HFFc6 (cell line): ENCODE measurements at places on chromosomes 11 and 22.

GRCh38 chr11:9739123-9739900 is 75.4 kb downstream of the SWAP70 start:
- no peak for DNase-seq

GRCh38 chr11:118056806-118057205 is 20.1 kb upstream of the TMPRSS4 start:
- DNase-seq: no peak

- no peak for DNase-seq
These were observed 2.1 kb downstream of the VPREB1 start for GRCh38 chr22:22246706-22247105.

GRCh38 chr11:66922551-66922950 is 35.6 kb downstream of the PC start:
- DNase-seq: no peak

DNA sequence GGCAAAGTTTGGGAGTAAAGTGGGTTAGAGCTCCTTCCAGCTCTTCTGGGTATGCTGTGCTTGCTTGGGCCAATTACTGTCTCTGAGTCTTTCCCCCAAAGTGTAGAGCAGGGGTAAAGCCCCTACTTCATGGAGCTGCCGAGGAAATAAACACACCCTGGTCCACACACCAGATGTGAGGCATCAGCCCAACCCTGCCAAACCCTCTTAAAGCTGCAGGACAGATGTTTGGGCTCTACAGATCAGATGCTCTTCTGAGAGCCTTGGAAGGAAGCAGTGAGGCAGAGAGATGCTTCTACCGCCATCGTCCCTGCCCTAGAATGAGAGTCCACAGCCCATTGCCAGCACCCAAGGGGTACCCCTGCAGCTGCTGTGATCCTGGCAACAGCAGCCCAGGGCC is 64.7 kb downstream of the ELFN2 start:
- no peak for DNase-seq

GRCh38 chr11:6606471-6607189 is 3.1 kb downstream of the ILK start:
- DNase-seq: peak; percentile 87

- DNase-seq: no peak
These were observed 59.7 kb upstream of the CHST1 start for GRCh38 chr11:45725121-45725520.

DNA sequence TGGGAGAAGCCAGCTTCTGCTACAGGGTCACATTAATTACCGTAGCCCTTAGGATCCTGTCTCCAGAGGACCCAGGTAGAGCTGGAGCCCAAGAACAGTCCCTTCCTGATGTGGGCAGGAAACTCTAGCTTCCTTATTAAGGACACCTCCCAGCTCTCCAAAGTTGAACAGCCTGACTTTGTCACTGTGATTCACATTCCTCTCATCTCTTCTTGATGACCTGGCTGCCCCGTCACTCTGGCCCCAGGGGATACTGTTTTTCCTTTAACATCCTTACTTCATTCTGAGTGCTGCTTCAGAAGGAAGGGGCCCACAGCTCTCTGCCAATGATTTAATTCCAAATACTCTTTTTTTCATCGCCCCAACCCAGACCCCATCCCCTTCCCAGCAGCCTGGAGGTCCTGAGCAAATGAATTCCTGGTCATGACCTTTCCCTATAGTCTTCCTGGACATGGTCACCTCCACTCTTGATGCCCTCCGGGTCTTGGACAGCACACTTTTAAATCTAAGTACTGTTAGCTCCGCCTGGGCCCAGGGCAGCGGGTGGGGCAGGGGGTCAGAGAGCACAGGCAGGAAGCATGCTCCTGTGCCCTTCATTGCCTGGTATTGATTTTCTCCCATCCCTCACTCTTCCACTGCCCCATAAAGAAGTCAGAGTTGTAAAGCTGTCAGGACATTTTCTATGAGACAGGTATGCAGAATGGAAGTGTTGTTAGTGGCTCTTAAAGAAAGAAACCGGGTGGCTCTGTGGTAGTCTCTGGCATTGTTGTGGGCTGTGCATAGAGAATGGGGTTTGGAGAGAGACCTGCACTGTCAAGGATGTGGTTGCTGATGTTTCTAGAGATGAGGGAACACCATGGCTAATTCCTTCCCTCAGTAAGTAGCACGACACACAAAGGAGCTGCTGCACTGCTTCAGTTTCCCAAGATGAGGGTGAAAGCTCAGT is 22.3 kb upstream of the SPON1 start:
- peak; percentile 62 for DNase-seq

GRCh38 chr11:12235553-12235946 is 125.2 kb downstream of the MICAL2 start:
- no peak for DNase-seq

DNA sequence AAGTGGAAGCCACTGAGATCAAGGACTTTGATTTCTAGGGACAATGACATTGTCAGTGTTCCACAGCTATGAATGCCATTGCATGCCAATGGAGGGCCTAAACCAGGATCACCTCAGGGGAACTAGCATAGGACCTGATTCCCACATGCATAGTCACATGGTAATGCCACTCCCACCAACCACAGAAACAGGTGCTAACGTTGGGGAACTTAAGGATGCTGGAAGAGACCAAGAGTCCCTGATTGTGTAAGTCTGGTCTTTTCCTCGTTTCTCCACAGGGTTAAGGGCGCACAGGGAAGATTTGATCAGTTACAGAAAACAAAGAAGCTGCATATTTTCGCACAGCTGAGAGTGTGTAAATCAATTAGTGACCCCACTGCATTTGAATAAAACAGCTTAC is 59.4 kb upstream of the CD44 start:
- DNase-seq: no peak

DNA sequence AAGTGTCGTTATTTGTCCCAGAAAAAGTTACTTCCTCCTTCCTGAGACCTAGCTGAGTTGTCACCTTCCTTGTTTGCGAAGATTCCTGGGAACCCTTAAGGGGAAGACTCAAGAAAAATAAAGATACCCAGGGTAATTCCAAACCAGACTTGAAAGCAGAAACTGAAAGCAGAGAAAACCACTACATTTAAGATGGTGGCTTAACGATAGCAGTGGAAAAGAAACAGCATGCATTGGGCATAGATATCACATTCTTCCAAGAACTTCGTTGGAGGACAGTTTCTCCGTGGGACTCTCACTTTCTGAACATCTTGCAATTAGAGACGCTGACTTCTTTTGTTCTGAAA is 89.1 kb downstream of the FAM76B start:
- no peak for DNase-seq

DNA sequence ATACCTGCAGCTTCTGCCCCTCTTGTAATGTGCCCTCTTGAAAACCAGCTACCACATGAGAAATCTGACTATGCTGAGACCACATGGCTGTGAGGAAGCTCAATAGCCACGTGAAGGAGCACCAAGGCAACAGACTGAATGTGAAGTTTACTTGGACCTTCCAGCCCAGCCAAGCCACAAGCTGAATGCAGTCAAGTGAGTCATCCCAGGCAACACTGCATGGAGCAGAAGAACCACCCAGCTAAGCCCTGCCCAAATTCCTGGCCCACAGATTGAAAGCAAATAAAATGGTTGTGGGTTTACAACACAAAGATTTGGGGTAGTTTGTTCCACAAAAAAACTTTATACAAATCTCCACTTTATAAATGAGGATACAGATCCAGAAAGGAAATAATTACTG is 114.5 kb downstream of the TIMP3 start:
- no peak for DNase-seq

DNA sequence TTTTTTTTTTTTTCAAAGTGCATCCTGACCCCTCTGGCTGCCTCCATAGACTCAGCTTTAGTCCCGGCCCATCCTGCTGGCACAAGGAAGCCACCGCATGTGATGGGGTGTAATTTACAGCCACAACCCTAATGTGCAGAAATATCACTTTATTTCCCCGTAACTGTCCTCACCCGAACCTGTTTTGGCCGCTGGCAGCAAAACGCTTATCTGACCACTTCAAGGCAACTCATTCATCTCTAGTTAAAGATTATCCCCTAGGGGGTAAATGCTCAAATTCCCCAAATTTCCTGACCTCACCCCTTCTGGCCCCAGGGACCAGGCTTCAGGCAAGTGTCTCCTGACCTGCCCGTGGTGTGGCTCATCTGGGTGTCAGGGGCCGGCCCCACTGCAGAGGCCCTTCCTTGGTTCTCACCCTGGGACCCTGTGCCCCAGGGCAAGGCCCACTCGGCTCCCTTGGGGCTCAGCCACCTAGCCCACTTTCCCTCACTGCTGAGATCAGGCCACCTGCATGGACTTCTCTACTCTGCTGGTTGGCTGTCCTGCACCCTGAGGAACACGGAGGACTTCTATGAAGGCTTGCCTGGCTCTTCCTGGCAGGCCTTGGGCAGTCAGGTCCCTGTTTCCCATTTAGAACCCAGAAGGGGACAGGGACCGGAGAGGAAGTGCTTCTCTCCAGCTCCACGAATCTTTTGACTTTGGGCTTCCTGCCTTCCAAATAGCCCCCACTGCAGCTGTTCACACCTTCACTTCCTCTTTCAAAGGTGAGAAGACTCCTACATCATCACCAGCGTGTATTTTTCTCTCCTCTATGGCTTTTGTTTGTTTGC is 53.3 kb downstream of the WNT11 start:
- DNase-seq: no peak

DNA sequence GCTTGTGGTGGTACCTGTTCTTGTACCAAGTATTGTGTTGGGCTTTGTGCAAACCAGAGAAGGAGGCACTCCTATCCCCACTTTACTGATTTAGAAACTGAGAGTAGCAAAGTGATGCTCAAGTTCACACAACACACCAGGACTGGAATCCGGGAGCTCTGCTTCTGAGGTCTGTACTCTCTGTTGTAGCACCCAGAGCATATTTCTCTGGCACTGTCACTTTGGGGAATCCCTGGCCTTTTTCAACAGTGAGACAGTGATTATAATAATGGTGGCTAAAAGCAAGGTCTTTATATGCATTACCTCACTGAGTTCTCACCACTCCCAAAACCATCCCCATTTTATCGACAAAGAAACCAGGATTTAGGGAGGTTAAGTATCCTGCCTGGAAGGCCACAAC is 362.4 kb downstream of the TENM4 start:
- no peak for DNase-seq

DNA sequence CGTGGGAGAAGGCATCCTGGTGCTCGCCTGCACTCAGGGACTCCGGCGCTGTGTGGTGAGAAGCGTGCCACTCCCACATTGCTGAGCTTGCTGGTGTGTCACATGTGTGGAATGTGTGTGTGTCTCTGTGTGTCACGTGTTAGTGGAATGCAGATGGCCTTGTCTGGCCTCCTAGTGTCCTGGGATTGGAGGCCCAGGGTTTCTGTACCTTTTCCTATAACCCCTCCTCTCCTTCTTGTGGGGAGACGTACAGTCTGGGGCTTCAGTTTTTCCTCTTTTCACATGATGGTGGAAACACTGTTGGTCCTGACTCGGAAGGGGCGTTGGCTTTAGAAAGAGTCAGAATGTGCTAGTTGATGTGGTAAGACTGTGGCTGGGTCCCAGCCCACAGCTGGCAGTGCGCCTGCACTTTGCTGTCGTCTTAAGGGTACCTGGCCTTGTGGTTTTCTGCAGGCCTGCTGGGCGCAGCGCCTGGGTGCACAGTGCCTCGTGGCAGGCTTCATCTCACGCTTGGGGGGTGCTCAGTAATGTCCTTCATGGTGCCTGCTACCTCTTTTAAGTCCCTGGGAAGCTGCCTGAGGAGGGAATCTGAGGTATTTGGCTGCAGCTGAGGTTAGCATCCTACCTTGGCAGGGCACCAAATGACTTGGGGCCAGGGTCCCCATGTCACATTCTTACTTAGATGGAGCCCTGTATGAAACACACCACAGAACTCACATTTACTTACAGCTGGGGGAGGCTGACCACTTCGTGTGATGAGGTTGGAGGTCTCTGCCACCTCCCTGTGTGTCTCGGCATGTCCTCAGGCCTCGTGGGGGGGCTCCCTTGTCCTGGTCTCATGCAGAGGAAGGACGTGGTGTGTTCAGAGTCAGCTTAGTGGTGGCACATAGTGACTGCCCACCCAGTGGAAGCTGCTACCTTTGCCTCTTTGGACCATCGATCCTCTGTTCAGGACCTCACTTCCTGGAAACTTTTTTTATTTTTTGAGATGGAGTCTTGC is 61.9 kb downstream of the MED15 start:
- DNase-seq: peak; percentile 99

DNA sequence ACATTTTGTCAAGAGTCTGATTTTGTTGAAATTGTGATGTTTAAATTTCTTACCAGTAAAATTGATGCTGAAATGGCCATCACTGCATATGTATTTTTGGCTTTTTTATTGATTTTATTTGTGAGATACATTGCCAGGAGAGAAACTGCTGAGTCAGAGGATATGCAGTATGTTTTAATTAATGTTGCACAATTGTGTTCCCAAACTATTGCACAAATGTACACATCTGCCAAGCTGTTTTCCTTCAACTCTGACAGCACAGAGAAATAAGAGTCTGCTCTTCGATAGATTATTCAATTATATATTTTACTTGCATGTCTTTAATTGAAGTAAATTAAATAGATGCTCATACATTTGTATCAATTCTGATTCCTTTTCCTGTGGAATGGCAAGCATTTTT is 640.2 kb upstream of the LUZP2 start:
- no peak for DNase-seq

DNA sequence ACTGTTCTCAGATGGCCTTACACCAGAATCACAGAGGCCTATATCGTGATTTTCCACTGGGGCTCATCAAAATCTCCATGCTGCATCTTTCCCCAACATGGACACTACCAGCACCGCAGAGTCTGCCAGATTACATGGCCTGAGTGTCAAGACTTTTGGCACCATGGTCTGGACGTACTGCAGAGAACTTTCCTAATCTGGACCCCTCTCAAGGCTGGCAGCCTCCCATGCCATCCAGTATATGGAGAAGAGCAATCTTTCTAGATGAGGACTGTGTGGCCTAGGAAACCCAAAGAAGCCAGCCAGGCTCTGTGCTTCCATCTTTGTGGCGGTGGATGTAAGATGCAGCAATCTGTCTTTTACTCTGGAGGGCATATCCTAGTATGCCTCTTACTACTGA is 139.2 kb downstream of the ADAMTS15 start:
- DNase-seq: no peak

DNA sequence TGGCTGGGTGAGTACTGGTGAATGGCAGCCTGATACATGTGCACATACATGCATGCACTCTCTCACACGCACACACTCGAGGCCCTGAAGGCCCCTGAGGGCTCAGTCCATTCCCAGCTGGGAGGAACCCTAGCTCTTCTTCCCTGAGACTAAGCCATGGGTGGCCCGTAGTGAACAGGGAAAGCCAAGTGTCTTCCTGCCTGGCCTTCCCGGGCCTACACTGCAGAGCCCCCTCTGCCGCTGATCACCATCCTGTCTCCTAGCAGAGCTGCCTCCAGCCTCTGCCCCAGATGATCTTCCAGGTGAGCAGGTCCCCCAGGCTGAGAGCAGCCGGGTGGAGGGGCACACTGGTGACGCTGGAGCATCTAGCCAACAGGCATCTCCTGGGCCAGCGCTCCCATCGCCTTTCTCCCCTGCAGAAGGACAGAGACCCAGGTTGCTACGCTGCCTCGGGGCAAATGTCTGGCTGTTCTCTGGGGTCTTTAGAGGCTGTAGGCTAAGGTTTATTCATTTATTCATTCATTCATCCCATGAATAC is 57.3 kb downstream of the CD82 start:
- no peak for DNase-seq

GRCh38 chr11:8477680-8478079 is 116.3 kb downstream of the STK33 start:
- DNase-seq: no peak
